ENCODE measurements at places on chromosomes 7 and 10.

DNA sequence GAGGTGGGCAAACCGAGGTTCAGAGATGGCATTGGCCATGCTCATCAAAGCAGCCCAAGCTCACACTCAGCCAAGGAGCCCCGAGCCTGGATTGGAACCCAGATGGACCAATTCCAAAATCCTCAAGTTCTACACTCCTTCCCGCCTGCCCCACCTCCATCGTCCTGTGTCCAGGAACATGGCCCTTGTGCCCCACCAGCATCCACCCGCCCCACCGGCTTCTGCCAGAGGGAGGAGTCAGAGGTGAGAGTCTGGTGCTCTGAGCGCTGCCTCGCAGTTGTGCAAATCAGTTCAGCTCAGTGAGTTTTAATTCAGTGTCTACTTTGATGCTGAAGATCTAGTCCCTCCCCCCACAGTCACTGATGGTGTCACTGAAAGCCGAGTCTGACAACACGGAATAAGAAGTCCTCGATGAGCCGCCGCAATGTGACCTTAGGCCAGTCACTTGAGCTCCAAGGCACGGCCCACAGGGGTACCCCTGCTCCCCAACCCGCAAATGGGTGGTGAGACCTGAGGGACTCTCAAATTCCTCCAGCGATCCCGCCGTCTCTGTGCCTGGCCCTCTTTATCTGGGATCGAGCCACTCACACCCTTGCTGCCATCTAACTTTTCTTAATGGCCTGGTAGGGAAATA, 26.3 kb downstream of the PRKAG2 start:
- DNase-seq: no peak

DNA sequence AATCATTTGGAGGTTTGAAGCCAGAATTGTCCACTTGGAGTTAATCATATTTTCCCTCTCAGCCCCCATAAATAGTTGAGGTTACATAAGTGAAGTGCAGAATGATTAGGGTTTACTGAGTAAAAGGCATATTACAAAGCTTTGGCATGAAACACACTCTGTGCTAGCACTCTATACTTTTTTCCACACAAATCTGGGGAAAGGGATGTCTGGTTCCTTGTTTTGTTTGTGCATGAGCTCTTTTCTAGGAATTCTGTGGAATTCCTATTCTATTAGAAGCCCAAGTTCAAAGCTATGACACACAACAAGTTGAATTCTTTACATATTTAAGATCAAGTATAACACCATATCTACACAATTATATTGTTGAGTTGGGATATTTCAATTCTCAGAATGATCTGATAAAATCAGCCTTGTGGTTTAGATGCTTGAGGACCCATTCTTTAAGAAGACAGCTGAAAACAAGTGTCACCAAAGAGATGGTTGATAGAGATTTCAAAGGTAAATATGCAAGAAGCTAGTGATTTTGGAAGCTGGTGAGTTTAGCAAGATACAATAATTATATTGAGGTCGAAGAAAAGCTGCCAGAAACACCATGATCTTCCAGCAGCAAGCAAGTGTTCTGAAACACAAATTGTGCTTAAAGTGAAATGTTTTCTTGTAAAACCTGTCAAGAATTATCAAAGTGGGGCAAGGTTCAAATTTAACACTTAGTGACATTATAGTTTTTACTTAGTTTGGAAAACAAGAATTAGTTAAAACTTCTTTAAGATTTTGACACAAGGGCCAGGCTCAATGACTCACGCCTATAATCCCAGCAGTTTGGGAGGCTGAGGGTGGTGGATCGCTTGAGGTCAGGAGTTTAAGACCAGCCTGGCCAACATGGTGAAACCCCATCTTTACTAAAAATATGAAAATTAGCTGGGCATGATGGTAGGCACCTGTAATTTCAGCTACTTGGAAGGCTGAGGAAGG, 122.6 kb downstream of the INHBA start:
- DNase-seq: no peak

- DNase-seq: no peak
Measured at GRCh38 chr10:79142522-79143309, 74.0 kb downstream of the ZMIZ1 start.

DNA sequence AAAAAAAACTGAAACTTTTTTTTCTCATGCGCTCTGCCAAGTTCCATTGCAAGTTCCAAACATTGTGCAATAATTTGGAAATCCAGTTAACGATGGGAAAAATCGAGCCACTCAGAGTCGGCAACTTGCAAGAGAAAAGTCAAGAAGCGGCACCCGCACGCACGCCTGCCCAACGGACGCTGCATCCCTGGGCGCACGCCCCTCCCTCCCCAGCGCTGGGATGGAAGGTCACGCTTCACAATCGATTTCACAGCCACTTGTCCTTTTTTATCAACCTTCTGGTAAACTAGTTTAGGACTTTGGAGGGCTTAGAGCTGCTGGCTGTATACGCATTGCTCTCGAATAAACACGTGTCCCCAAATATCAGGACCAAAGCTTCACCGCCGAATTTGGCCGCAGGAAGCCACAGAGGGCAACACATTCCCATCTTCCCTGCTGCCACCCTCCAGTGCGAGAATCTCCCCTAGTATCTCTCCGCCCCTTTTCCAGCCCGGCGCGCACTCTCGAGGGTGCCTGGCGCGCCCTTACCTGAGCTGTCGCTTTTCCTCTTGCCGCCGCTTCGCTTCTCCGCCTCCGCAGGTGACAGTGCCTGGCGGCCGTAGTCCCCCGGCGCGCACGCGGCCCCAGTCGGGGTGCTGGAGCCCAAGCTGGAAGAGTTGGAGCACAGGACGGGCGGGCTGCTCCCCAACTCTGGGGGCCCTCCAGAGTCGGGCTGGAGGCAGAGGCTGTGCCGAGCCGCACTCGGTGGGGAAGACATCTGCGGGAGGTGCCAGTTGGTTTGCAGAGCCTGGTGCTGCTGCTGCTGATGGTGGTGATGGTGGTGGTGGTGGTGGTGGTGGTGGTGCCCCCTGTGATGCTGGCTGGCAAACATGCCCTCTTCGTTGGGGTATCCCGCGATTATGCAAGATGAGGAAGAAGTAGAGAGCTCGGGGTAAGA, 857 bp downstream of the MEOX2 start:
- DNase-seq: no peak

DNA sequence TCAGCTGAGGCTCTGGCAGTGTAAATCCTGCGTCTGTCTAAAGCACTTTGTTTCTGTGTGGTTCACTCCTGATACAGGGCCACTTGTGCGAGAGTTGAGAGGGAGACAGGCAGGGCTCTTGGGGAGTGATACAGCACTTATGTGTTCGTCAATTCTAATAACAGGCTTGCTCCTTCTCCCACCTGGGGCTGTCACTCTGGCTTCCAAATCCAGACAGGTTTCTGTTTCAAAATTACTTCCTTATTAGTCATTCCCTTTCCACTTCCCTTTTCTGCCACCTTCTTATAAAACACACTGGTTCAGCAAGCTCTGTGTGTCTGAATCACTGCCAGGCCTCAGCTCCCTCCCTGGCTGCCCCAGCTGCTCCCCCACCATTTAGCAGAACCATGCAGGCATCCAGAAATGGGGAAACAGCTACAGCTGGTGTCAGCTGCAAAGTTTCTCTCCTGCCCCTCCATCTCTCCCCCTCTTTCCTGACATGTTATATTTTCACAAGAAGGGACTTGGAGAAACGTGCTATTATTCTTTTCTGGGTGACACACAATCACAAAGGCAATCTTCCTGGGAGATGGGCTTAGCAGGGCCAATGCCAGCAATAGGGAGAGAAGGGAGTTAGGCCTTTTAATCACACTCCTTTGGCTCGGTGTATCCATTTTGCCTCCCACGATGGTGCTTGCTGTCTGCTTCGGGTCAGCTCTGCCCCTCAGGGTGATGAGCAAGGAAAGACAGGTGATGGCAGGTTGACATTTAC, 58.4 kb upstream of the ZNRF2 start:
- DNase-seq: no peak

DNA sequence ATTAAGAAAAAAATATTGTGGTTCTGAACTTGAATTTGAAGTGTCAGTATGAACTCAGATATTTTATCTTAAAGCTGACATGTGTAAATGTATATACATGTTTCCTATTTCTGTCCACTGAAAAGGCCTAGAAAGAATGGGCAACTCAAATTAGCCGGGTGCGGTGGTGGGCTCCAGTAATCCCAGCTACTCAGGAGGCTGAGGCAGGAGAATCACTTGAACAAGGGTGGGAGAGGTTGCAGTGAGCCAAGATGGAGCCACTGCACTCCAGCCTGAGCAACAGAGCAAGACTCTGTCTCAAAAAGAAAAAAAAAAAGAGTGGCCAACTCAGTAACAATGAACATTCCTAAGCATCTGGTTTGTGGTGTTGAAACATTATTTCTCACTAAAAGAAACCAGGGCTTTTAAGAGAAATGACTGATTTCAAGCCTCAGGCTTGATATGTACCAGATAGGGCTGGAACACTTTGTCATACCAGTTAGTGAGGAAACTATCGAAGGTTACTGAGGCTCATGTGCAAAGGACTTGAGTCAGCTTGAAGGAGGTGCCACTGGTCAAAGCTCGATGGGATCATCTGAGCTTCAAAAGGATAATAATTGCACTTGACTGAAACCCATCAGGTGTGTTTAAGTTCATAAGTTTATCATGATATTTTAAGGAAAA, 40.5 kb downstream of the AOAH start:
- no peak for DNase-seq

GRCh38 chr10:116201011-116201410, 72.0 kb downstream of the GFRA1 start:
- DNase-seq: no peak

DNA sequence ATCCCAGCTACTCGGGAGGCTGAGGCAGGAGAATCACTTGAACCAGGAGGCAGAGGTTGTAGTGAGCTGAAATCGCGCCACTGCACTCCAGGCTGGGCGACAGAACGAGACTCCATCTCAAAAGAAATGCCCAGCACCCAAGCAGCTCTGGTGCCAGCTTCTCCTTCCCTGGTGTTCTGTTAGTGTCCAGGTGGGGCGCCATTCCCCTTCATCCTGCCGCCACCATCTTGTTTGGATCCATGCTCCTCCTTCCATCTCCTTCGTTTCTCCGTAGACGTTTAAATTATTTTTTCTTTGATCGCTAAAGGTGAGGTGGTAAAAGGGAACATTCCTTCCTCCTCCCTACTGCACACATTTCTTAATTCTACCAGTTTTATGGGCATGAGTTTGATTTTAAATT, 30.3 kb downstream of the PROSER2 start:
- no peak for DNase-seq

All from activated naive CD4-positive, alpha-beta T cell (primary cell).